ENCODE measurements at places on chromosomes 7 and 10. TPM values are rescaled to one million over a fixed set of nuclear protein-coding genes. Genes with fewer than 3 reads are reported as not detected.

Gene NODAL
- not detected for total RNA-seq

Gene PODXL
- 125 TPM for total RNA-seq

DNA sequence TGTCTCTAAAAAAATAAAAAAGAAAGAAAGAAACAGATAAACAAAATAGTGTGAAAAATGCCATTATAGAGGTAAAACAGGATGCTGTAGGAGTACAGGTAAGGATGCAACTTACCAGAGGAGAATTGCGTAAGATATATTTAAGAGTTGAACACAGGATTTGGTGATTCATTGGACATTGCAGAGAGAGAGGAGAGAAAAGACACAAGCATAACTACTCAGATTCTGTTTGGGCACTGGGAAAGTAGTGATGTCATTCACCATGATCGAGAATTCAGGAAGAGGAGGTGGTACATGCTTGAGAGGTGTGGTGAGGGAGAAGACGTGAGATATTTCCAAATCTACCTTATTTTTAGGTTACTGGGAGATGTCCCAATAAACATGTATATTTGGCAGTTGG lies 97.6 kb downstream of the AASS start:
- H3K4me3 ChIP-seq: no peak overlapping the region
- DNase-seq: no peak
- H3K4me1 ChIP-seq: no peaks in the 10 kb centered on the region
- H3K27me3 ChIP-seq: no peaks in the 10 kb centered on the region
- H3K36me3 ChIP-seq: no peaks in the 10 kb centered on the region

DNA sequence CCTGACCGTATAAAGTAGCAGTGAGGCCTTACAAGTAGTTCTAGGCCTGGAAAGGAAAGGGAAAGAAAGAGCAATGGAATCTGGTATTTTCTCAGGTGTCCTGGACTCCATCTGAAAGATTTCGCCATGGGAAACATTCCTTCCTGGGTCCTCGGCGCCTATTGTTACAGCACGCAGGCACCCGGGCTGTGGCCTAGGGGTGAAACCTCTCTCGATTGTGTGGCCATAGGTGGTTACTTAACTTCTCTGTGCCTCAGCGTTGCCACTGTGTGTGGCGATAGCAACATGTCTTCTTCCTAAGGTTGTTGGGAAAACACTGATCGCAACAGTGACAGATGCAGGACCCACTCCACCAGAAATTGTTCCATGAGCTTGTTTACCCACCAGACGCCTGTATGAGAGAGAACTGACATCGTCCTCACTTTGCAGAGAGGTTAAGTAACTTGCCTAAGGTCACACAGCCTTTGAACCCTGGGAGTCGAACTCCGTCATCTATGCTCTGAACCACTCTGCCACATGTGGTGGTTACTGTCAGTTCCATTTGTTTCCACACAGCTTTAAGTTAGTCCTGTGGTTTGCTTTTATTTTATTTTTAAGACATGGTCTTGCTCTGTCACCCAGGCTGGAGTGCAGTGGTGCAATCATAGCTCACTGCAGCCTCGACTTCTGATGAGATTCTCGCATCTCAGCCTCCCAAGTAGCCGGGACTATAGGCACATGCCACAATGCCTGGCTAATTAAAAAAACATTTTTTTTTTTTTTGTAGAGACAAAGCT lies 73.4 kb downstream of the LHPP start:
- H3K36me3 ChIP-seq: no peaks in the 10 kb centered on the region
- H3K4me3 ChIP-seq: no peak overlapping the region
- no peaks in the 10 kb centered on the region for H3K4me1 ChIP-seq
- no peaks in the 10 kb centered on the region for H3K27me3 ChIP-seq

All from thyroid gland (tissue), 4 donors.